ENCODE measurements at places on chromosomes 2 and 18.

GRCh38 chr2:25851740-25852503, 26.4 kb downstream of the ASXL2 start:
- DNase-seq, result no peak

DNA sequence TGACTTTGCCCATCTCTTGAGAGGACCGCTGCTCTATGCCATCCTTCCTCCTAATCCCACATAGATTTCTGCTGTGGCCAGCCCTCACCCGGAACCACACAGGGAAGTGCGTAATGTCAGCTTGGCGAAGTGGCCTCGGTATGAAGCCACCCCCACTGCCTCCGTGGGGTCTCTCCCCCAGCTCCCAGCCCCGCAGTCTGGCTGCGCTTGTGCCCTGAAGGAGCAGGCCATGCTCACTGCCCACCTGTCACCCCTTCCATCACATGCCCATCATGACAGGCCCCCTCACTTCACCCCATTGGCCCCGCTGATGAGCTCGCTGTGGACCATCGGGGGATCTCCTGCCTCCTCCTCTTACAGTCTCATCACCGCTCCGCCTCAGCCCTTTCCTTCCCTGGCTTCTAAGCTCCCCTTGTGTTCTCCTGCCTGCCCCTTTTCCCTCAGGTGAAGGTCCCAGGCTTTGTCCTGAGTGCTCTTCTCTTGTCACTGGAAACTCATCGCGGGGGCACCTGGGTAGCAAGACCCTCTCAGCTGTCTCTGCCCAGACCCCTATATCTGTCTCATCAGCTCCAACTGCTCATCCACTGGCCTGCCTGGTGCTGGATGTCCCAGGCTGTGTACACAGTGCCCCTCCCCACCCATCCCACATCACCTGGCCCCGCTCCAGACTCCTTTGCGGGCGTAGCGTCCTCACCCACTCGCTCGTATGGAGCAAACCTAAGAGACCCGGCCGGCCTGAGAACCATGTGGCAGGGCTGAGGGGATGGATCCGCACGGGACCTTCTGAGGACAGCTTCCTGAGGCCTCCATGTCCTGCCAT, 81.7 kb downstream of the GLI2 start:
- DNase-seq, result no peak

- peak; percentile 83 for DNase-seq
Measured at GRCh38 chr2:216339456-216340279, 32.6 kb downstream of the MARCHF4 start.

- no peak for DNase-seq
Measured at GRCh38 chr2:231640641-231641111, 48.0 kb downstream of the TEX44 start.
